ENCODE measurements at places on chromosomes 2 and 18.

DNA sequence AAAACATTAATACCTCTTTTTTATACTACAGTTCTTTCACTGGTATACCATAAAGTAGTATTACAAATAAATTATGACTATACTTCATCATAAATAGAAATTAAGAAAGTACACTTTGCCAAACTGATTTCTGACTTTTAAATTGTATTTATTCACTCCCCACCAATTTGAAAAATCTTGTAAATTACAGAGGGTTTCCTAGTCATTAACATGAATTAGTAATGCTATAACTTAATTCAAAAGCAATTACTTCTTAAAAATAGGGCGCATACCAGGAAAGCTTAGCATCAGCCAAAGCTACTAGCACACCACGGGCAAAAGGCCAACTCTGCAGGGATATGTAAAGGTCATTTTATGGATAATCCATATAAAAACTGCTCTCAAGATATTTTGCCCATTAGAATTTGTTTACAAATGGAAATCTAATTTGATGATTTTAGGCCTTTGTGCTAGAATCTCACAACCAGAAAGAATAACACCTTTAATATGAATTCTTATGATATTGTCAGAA lies 142.3 kb downstream of the PIGN start:
- no peak for DNase-seq

DNA sequence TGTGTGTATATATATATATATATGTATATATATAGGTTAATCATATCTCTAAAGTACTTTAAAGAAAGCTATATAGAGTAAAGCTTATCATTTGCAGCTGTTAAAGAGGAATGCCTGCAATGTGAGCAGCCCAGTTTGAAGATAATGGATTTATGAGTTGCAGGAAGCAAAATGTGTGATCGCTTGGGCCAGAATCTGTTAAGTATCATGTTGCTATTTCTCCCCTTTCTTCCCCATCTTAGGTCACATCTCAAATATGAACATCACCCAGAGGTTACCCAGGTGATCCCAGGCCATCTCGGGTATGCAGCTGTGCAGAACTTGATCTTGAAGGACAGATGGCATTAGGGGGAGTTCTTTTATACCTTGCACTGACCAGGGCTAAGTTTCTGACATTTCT lies 316.5 kb downstream of the MTX2 start:
- DNase-seq = no peak

DNA sequence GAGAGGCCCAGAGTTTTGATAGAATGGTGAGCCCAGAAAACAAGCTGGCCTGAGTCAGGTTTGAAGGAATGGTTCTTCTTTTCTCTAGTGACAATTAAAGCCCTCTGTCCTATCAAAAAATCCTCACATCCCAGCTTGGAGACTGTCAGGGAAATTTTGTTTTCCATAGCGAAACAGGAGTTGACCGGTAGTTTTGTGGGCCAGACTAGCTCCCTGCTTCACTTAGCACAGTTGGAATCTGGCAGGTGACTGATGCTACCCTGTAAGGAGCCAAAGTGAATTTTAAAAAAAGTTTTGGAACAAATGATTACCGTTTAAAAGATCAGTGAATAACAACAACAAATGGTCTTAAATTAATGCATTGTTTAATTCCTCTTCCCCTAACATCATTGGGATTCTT lies 6.7 kb downstream of the NAB1 start:
- no peak for DNase-seq

- DNase-seq = no peak
Measured at GRCh38 chr2:179180242-179180641, 84.4 kb downstream of the SESTD1 start.

GRCh38 chr2:25799301-25799700 lies 79.0 kb downstream of the ASXL2 start:
- no peak for DNase-seq

GRCh38 chr2:210961249-210961648 lies 404.9 kb downstream of the CPS1 start:
- no peak for DNase-seq

DNA sequence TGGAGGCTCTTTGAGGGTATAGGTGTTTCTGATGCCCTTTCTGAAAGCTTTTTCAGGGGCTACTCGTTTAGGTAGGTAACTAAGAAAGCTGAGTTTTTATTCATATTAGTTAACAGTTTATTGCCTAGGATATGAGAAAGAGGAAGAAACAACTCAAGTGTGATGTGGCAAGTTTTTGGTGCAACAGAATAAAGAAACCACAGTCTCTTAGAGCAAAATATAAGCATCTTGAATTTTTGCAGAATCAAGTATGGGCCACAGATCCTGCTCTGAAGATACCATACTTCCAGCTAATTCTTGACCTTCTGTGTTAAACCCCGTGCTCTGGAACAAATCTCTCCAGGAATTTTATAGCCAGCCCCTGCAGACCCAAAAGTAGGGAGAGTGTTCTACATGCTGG lies 147.7 kb upstream of the SLC1A4 start:
- DNase-seq = no peak

- peak; percentile 28 for DNase-seq
Measured at GRCh38 chr2:71693286-71694270, 240.2 kb downstream of the DYSF start.

- DNase-seq = peak; percentile 14
Measured at GRCh38 chr2:198004173-198004572, 199.8 kb downstream of the PLCL1 start.

GRCh38 chr2:165533331-165533730 lies 63.8 kb downstream of the CSRNP3 start:
- DNase-seq = no peak

DNA sequence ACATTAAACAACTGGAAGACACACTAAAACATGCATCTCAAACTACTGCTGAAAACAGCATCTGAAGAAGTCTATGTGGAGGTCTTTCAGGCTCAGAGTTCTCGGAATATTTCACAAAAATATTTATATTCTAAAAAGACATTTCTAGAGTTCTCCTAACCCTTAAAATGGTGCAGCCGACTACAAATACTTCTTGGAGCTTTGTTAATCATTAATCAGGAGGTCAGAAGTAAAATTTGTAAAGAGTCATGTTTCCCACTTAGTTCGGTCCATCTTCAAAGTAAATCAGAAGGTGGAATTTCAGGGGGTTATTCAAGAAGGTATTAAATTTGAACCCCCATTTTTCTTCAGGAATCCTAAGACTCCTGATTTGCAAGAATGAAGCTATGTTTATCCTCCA lies 72.7 kb downstream of the FAM228A start:
- DNase-seq = no peak

GRCh38 chr2:218880859-218881594 lies 375 bp downstream of the WNT10A start:
- DNase-seq = no peak

- DNase-seq = no peak
Measured at GRCh38 chr2:32905270-32905669, 41.5 kb upstream of the LTBP1 start.

DNA sequence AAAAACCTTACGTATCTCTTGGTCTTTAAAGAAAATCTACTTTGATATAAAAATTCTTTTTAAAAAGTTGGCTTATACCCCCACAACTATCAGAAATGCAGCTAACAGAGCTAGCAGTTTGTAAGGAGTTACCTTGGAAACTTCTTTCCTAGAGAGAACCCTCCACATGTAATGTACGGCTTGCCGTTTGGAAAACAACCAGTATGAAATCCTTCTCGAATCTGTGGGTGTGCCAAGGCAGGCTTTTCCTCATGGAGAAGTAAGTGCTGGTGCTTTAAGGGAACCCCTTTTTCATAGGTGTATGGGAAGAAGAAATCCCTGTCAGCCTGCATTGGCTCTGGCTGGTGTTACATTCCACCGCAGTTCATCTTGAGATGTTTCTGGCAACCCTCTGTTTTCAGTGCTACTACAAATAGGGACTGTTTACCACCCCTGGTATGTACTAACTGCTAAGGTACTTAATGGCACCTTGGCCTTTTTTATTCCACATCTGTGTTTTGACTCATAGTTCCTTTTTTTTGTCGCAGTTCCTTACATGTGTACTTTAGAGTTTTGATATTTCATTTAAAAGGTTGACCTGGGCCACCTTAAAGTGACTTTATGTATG lies 248.4 kb downstream of the FHOD3 start:
- no peak for DNase-seq

DNA sequence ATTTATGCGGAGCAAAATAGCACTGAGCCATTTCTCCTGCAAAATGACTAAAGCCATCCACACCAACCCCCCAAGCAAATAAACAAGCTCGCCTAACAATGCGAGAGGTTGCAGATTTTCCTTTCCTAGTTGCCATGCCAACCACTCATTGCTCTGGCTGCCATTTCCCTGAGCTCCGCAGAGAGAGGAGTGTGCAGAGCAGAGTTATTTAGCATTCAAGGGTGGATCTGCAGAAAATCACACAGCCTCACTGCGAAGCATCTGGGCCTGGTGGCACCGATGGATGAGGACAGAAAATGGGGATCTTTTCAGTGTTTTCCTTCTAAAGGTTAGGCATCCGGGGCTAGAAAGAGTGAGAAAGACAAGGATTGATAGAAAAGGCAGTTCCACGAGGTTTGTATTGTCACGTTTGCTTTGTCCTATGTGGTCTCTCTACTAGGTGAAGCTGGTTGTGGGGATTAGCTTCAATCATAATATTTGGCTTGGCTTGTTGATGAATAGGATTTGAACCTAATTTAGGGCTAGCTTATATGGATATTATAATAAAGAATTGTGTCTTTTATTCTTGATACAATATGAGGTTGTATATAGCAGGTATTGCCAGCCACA lies 110.2 kb upstream of the UNC80 start:
- DNase-seq = no peak

- DNase-seq = no peak
Measured at GRCh38 chr2:173997753-173998152, 32.6 kb upstream of the SP3 start.

DNA sequence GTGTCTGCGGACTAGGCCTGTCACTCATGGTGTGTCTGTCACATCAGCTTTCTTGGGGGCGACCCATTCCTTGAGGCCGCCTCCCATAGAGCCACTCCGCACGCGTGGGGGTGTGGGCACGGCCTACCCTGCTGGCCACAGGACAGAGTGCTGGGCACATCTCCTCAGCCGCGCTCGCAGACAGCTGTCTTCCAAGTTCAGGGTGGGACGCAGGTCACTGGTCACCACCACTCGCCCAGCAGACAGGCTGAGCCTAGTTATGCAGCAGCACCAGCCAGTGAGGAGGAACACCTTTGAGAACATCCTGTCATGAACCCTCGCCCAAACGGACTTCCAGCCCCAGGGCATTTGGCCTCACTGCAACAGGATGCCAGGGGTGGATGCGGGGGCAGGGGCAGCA lies 30.8 kb upstream of the BIN1 start:
- DNase-seq = no peak

DNA sequence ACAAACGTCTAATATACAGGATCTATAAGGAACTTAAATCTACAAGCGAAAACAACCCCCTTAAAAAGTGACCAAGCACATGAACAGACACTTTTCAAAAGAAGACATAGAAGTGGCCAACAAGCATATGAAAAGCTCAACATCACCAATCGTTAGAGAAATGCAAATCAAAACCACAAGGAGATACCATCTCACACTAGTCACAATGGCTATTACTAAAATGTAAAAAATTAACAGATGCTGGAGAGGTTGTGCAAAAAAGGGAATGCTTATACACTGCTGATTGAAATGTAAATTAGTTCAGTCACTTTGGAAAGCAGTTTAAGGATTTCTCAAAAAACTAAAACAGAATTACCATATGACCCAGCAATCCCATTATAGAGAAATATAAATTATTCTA lies 1148.5 kb upstream of the FAM98A start:
- DNase-seq = no peak

- DNase-seq = no peak
Measured at GRCh38 chr2:40421631-40422297, 30.1 kb downstream of the SLC8A1 start.

DNA sequence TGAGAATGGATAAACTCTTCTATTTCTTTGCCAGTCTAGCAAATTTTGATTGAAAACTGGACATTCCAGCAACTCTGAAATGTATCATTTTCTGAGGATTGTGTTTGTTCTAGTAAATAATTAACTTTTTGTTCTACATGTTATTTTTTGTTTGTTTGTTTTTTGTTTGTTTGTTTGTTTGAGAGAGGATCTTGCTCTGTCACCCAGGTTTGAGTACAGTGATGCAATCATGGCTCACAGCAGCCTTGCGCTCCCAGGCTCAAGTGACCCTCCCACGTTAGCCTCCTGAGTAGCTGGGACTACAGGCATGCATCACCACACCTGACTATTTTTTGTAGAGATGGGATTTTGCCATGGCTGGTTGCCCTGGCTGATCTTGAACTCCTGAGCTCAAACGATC lies 65.2 kb upstream of the BARD1 start:
- DNase-seq = no peak

- no peak for DNase-seq
Measured at GRCh38 chr2:65351948-65352595, 80.3 kb downstream of the SPRED2 start.

DNA sequence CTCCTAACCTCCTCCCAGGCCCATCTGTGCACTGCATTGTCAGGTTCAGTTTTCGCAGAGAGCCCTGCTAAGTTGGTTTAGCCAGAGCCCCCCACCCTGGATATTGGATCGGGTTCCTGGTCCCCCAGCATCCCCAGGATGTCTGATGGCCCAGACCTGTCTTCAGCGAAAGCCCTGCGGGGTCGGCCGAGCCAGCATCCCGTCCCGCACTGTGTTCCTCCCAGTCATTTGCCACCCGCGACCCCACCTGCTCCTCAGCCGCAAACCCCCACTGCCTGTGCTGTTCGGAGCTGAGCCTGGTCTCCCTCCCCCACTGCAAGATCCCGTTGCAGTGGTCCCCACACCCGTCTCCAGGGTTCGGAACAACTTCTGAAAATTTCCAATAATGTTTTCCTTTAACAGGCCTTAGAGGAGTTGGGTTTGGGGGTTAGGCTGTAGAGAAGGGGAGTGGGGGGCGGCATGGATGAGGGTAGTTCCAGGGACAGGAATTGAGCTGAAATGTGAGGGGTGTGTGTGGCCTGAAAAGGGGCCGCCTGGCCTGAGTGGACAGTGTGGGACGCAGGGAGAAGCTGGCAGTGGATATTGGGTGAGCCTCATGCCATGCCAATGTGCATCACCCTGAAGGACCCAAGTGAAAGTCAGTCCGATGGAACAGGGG lies 1.6 kb upstream of the COPS9 start:
- DNase-seq = no peak

DNA sequence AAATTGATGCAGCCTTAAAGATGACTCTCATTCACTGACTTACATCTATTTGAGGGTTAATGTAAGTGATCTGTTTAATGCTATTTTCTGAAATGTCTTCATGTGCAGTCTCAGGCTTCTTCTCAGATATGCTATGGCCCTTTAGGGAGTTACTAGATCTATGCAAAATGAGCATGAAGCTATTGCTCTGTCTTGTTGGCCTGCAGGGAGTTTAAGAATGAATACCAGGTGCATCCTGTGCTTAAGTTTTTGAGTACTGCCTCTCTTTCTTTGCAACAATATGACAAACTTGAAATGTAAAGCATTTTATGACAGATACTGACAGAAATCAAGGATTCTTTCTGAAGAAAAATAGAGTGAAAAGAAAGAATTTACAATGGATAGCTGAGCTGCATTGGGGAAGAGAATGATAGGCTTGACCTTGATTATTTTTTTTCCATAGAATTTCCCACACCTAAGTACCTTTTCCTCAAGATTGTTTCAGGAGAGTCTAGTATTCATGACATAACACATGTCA lies 1058.3 kb upstream of the TMEFF2 start:
- DNase-seq = no peak

- DNase-seq = no peak
Measured at GRCh38 chr18:9475643-9476591, 604 bp downstream of the RALBP1 start.

GRCh38 chr2:64489081-64489751 lies 34.9 kb upstream of the AFTPH start:
- no peak for DNase-seq

GRCh38 chr18:24362757-24363156 lies 34.9 kb downstream of the OSBPL1A start:
- DNase-seq = no peak

Measured in fibroblast of skin of left quadriceps (primary cell).